ENCODE measurements at places on chromosomes 2 and 18.

DNA sequence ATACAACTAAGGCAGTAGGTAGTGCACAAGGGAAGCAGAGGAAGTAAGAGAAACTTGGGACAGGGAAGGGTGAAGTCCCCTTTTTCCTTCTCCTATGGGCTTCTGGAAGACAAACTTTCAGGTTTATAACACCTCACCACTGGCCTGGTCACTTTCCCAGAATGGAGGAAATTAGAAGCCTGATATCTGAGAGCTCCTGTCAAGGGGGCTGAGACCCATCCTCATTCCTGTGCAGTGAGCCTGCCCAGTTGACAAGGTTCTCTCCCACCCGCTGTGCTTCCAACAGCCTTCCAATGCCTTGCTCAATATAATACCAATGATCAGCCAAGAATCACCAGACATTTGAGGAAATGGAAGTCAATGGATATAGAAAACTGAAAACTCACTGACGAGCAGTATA is 100.4 kb upstream of the YPEL5 start:
- no peak for DNase-seq

GRCh38 chr2:99776906-99777646 is 287.3 kb upstream of the REV1 start:
- DNase-seq = no peak

GRCh38 chr2:54664238-54664786 is 59.1 kb upstream of the EML6 start:
- no peak for DNase-seq

GRCh38 chr2:70655786-70656185 is 102.2 kb upstream of the TGFA start:
- no peak for DNase-seq

DNA sequence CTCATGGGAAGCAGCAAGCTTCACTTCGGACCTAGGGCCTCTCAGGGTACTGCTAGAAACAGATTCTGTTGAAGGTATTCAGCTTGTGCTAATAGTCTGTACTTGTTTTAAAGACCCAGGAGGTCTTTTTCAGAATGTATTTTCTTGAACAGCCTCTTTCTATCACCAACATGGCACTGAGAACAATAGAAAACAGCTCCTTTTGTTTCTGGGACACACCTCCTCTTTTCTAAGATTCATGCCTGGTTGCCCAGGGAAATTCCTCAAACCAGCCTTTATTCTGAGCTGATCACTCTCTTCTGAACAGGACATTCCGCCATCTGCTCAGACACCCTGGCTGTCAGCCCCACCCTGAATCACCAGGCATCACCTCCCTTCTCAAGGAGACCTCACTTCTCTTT is 389.6 kb downstream of the TGIF1 start:
- no peak for DNase-seq

- no peak for DNase-seq
Measured at GRCh38 chr2:49943944-49944778, 789.8 kb upstream of the FSHR start.

DNA sequence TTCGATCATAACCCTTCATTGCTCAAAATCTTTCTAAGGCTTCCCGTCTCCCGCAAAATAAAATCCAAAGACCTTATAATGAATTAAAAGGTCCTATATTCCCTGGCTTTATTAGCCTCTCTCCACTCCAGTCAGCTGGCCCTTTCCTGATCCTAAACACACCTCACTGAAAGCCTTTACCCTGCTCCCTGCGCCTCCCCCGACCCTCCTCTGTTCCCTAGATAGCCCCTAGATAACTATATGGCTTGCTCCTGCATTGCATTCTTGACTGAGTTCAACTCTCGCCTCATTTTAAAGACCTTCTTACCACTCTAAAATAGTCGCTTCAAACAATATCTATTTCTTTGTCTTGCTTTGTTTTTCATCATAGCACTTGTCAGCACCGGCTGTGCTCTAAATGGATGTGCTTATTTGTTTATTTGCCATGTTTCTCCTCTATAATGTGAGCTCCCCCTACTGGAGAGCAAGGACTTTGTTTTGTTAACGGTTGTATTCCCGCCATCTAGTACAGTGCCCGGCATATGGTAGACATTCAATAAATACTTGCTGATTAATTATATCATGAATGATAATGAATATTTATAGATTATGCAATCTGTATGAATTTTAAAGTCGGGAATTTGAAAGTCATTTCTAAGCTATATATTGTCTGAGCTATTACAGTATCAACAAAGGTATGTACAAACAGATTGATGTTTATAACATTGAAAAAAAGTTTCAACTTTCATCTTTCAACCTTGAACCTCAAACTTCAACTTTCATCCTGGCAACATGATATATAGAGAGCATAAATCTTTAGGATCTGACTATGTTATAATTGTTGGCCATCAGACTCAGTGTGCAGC is 32.4 kb upstream of the VIT start:
- peak; percentile 46 for DNase-seq

GRCh38 chr2:229849073-229849472 is 72.7 kb downstream of the TRIP12 start:
- no peak for DNase-seq

DNA sequence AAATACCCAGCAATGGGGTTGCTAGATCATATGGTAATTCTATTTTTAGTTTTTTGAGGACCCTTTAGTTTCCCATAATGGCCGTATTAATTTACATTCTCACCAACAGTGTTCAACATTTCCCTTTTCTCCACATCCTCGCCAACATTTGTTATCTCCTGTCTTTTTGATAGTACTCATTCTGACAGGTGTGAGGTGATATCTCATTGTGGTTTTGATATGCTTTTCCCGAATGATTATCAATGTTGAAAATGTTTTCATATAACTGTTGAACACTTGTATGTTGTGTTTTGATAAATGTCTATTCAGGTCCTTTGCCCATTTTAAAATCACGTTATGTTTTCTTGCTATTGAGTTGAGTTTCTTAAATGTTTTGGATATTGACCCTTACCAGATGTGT is 5.8 kb upstream of the RIF1 start:
- DNase-seq = no peak

GRCh38 chr18:26436176-26437051 is 111.9 kb downstream of the KCTD1 start:
- peak; percentile 48 for DNase-seq

- DNase-seq = no peak
Measured at GRCh38 chr2:237625216-237625705, 2.1 kb upstream of the LRRFIP1 start.

GRCh38 chr2:118769707-118770400 is 77.6 kb downstream of the EN1 start:
- DNase-seq = no peak

DNA sequence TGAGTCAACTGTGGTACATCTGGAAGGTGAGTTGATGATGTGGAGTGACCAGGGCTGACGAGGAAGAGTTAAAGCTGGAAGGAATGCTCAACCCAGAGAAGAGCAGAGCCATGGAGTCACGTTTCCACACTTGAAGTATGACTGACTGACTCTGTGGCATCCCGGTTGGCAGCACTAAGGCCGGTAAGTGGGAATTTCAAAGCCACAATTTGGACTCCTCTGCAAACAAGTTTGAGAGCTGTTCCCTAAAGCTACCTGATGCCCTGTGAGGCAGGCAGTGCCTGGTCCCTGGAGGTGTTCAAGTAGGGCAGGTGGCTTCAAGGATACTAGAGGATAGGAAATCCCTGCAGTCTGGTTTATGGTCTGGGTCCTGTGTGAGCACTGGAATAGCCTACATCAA is 69.3 kb upstream of the ITGB6 start:
- DNase-seq = no peak

- no peak for DNase-seq
Measured at GRCh38 chr2:129744141-129744540, 235.3 kb upstream of the RAB6C start.

DNA sequence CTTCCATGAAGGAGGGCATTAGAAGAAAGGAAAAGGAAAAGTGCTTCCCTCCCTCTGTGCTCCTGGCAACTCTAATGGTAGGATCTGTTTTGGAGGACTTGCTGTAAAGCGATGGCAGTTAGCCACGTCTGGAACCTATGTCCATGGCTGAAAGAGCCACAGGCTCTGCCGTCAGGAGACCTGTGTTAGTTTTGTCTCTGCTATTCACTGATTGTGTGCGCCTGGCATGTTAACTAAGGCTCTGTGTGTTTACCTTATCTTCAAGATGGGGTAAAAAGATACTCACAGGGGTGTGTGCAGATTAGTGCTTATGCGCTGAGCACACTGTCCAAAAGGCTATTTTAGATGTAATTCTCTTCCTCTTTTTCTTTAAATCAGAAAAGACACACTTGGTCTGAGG is 109.8 kb upstream of the LTBP1 start:
- no peak for DNase-seq

- no peak for DNase-seq
Measured at GRCh38 chr2:52465287-52465686, 1302.3 kb upstream of the CHAC2 start.

DNA sequence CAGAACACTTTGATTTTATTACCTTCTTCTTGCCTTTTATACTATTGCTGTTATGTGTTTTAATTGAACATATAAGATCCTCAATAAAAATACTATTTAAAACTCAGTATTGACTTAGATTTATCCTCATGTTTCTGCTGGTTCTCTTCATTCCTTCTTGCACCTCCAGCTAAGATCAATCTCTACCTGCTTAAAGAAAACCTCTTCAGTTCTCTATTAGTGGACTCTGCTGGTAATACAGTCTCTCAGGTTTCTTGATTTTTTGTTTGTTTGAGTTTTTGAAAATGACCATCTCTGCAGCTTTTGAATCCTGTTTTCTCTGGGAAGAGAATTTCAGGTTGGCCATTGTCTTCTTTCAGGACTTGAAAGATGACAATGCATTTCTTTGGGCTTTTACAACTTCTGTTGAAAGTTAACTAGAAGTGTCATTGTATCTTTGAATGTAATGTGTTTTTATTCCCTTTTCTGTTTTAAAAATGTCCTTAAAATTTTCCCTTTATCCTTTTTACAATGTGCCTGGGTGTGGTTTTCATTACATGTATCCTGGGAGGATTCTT is 29.8 kb upstream of the TMEM131 start:
- no peak for DNase-seq

GRCh38 chr2:129483366-129483765 is 496.1 kb upstream of the RAB6C start:
- no peak for DNase-seq

- no peak for DNase-seq
Measured at GRCh38 chr2:227479865-227480475, 8.0 kb downstream of the AGFG1 start.

GRCh38 chr2:57177176-57177575 is 869.4 kb upstream of the VRK2 start:
- no peak for DNase-seq
